A673 (cell line): ENCODE measurements at places on chromosomes 7 and 10.

- no peak overlapping the region for H3K27ac ChIP-seq
- H3K27me3 ChIP-seq = peaks cover 3% of the 10 kb centered on the region
- no peaks in the 10 kb centered on the region for H3K4me1 ChIP-seq
- no peaks in the 10 kb centered on the region for H3K36me3 ChIP-seq
Measured at GRCh38 chr7:143511593-143512047, 33.9 kb downstream of the TAS2R41 start.

GRCh38 chr7:135285547-135286233 is 52.1 kb downstream of the STRA8 start:
- H3K36me3 ChIP-seq = no peaks in the 10 kb centered on the region
- no peak overlapping the region for H3K4me3 ChIP-seq
- no peak overlapping the region for H3K27ac ChIP-seq
- no peaks in the 10 kb centered on the region for H3K27me3 ChIP-seq
- no peak for DNase-seq
- H3K4me1 ChIP-seq = no peaks in the 10 kb centered on the region

- peaks cover 14% of the 10 kb centered on the region for H3K4me1 ChIP-seq
- H3K36me3 ChIP-seq = no peaks in the 10 kb centered on the region
- no peak overlapping the region for H3K4me3 ChIP-seq
- no peaks in the 10 kb centered on the region for H3K27me3 ChIP-seq
- no peak for DNase-seq
Measured at GRCh38 chr7:1330801-1331425, 98.2 kb downstream of the UNCX start.

DNA sequence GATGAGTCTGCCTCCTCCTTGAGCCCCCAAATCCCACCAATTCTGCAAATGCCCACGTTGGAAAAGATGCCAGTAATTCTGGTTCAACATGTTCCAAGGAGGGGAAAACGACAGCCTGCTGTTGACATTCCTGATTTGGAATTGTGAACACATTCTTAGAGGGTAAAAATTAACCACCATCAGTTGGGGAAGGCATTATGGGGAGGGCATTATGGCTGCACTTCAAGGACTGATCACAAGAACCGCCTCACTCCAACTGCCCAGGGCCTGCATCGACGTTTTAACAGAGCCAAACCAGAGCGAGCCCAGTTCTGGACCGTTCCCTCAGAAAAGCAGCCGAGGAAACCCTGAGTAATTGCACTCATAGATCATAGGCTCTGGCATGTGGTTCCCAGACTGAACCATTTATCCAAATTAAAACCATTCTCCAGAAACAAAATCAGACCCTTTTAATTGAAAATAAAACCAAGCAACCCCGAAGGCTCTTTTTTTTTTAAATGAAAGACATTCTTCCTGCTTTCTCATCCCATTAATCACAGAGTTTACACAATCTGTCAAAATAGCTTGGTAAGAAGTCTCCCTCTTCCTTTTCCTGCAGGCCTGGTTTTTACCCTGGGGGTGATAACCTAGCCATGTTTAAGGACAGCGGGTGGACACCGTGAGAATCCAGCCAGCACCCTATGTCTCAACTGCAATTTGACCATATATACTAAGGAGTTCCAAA is 8.0 kb downstream of the TNS3 start:
- H3K27ac ChIP-seq = no peak overlapping the region
- H3K36me3 ChIP-seq = no peaks in the 10 kb centered on the region
- H3K4me1 ChIP-seq = no peaks in the 10 kb centered on the region
- no peak for DNase-seq
- H3K4me3 ChIP-seq = no peak overlapping the region
- no peaks in the 10 kb centered on the region for H3K27me3 ChIP-seq

DNA sequence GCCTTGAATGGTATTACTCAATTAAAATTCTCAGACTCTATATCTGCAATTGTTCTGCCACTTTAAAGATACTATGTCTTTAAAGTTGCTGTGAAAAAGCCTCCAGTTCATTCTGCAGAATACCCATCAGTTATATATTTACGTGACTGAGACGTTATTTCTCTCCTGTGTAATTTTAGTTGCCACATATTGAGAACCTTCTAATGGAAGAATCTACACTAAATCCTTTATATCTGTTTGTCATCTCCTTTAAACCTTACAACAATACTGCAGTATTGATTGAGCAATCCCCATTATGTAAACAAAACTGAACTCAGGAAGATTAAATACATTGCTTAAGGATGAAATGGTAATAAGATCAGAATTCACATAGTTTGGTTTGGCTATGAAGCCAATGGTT is 30.0 kb downstream of the GPR141 start:
- H3K27ac ChIP-seq = no peak overlapping the region
- H3K36me3 ChIP-seq = no peaks in the 10 kb centered on the region
- H3K27me3 ChIP-seq = no peaks in the 10 kb centered on the region
- no peak overlapping the region for H3K4me3 ChIP-seq

DNA sequence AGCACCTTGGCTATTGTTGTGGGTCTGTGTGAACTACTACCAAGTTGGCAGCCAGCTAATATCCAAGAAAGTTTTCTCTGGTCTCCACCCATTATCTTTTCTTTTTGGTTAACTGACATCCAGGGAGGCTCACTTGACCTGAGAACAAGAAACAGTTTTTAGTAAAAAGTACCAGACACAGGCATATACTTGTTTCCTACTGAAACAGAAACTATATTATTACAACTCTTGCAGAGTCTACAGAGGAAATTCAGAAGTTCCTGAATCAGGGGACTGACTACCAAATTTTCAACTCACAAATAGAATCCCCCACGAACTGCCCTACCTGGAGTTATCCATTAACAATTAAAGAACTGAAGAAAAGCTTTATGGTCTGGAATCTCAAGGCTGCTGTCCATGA is 168.9 kb downstream of the KCND2 start:
- H3K27ac ChIP-seq = no peak overlapping the region
- no peaks in the 10 kb centered on the region for H3K27me3 ChIP-seq
- H3K4me1 ChIP-seq = no peaks in the 10 kb centered on the region
- no peak for DNase-seq

GRCh38 chr7:100665168-100665726 is 8.3 kb upstream of the GNB2 start:
- H3K27ac ChIP-seq = no peak overlapping the region
- no peak overlapping the region for H3K4me3 ChIP-seq
- DNase-seq = no peak
- H3K36me3 ChIP-seq = no peaks in the 10 kb centered on the region
